ENCODE measurements at places on chromosomes 12 and 14. TPM values are rescaled to one million over a fixed set of nuclear protein-coding genes. Genes with fewer than 3 reads are reported as not detected.

Gene APOF
- total RNA-seq, result not detected

Gene KCNH5
- total RNA-seq, result not detected

Gene ABCC9
- 0.22 TPM for total RNA-seq

Gene TPH2
- total RNA-seq, result not detected

Gene HOXC12
- not detected for total RNA-seq

Gene TMPRSS12
- total RNA-seq, result not detected

Gene ZC2HC1C
- total RNA-seq, result 2.3 TPM
